CD4-positive, alpha-beta T cell treated with Interleukin-17A for 1 hour (primary cell): ENCODE measurements at places on chromosomes 6 and 20.

GRCh38 chr20:19560881-19561480 is 197.1 kb upstream of the RIN2 start:
- no peak for DNase-seq

GRCh38 chr6:23523771-23524170 is 602.2 kb upstream of the NRSN1 start:
- DNase-seq = no peak

- DNase-seq = no peak
Measured at GRCh38 chr20:48680650-48681049, 147.1 kb downstream of the PREX1 start.

DNA sequence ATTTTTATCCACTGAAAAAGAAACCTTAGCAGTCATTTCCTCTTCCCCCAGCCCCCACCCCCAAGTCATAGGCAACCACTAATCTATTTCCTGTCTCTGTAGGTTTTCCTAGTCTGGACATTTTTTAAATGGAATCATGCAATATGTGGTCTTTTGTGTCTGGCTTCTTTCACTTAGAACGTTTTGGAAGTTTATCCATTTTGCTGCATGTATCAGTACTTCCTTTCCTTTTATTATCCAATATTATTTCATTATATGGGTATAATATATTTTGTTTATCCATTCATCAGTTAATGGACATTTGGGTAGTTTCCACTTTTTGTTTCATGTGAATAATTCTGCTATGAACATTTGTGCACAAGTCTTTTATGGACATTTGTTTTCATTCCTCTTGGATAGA is 99.3 kb upstream of the BMP5 start:
- no peak for DNase-seq

DNA sequence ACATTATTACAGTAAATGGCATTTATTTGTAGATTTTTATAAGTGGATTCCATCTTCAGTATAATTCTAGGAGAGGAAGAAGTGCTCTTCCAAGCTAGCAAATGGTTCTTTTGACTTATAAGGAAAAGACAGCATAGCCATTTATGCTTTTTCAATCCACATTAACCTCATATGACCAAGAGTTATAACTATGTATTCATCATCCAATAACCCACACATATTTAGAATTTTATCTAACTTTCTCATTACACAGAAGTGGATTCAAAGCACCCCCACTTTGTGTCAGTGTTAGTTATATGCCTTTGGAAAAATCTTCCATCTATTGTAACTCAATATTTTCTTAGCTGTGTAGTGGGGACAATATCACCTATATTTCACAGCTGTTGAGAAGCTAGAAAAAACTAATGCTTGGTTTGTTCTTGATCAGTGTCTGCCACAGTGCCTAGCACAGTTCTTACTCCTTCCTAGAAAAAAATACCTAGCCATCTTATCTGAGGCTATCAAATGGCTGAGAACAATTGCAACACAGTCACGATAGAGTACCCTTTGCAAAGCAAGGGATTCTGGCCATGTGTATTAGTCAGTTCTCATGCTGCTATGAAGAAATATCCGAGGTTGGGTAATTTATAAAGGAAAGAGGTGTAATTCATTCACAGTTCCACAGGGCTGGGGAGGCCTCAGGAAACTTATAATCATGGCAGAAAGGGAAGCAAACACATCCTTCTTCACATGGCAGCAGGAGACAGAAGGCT is 986.3 kb downstream of the TFAP2A start:
- DNase-seq = no peak

DNA sequence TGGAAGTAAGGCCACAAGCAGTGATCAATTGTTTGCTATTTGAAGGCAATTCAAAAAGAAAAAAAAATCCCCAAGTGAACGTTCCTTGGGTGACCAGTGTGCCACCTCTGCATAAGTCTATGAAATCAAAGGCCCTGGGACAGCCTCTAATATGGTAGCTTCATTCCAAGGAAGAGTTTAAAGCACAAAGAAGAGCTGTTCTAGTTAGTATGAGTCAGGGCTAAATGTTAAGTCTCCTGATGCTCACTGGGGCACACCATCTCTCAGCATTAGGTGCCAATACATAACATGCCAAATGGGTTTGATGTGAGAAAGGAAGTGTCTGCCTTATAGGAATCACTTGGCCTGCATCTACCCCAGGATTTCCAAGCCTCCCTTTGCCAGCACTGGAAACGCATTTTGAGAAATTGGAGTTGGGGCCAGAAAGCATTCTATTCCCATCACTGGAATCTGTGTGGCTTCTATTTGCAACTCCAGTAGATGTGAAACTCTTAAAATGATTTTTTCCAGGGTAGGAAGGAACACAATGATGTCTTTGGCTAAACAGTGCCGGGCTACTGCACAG is 13.0 kb downstream of the UNC5CL start:
- no peak for DNase-seq

- no peak for DNase-seq
Measured at GRCh38 chr6:20879526-20879925, 345.3 kb downstream of the CDKAL1 start.

- no peak for DNase-seq
Measured at GRCh38 chr6:53611342-53611741, 54.2 kb downstream of the KLHL31 start.

DNA sequence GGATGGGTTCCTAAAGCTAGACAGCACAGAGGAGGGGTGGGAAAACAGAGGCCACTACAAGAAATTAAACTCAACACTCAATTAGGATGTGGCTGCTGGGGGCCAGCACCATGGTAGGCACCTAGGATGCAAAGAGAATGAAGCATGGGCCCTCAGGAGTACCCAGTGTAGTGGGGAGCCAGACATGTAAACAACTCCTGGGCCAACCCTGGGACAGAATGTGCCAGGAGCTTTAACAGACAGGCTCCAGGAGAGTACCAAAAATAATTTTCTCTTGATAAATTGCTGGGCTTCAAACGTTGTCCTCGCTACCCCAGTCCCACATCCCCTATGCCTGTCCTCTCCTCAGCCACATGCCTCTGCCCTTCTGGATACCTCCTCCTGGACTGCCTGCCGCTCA is 1.7 kb downstream of the TMEM151B start:
- no peak for DNase-seq

GRCh38 chr6:111989743-111990142 is 64.2 kb upstream of the CCN6 start:
- DNase-seq = peak; percentile 67

- no peak for DNase-seq
Measured at GRCh38 chr6:116511424-116512110, at the start of gene CALHM5. TSS of gene CALHM5 (plus strand) at chr6:116511639. CDS start at chr6:116511697, 58 bp downstream.

GRCh38 chr20:58597249-58597891 is 53.7 kb upstream of the STX16 start:
- no peak for DNase-seq

DNA sequence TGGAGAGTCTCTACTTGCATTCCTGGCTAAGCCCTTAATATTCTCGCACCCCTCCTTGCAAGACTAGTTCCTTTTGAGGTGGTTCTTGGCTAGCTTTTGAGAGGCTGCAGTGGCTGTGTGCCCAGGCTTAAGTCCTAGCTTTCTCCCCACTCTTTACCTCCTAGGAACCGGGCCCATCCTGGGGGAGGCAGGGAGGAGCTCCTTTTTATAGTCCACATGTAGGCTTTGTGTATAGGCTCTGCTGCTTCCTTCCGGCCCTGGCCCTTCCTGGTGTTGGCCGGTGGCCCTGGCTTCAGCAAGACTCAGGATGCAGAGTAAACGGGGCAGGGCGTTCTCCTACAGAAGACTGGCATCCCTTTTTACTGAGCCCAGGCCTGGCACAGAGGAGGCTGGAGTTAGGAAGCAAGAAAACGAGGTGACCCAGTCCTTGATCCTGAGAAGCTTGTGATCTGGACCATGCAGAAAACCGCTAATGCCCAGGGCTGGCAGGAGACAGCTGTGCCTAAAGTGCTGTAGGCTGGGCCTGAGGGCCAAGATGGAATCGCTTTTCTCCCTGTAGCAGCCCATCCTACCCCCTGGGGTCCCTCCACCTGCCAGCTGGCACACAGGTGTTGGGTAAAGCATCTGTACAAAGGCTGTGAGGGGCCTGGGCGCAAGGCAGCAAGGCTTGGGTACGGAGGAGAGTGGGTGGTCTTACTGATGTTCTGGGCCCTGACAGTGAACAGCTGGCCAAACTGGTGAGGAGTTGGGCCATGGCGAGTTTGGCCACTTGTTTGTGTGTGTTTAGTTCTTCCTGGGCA is 8.7 kb downstream of the PLCG1 start:
- no peak for DNase-seq

DNA sequence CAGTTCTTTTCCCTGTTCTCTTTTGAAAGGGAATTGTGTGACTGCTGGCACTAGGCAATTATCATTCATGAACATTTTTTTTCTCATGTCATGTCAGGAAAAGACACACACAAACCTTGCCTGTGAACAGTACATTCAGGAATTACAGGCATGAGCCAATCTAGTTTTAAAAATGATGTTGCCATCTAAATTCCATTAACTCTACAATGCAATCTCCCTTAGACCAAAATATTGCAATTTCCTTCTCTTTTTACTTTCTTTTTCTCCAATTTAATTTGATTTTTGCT is 127.5 kb upstream of the STMND1 start:
- DNase-seq = no peak

GRCh38 chr6:118761645-118762044 is 110.3 kb upstream of the CEP85L start:
- DNase-seq = no peak

GRCh38 chr6:20393297-20393696 is 8.4 kb upstream of the E2F3 start:
- DNase-seq = no peak

GRCh38 chr6:164870164-164870563 is 439.2 kb downstream of the C6orf118 start:
- DNase-seq = no peak
